ENCODE measurements at places on chromosomes 11 and 22.

DNA sequence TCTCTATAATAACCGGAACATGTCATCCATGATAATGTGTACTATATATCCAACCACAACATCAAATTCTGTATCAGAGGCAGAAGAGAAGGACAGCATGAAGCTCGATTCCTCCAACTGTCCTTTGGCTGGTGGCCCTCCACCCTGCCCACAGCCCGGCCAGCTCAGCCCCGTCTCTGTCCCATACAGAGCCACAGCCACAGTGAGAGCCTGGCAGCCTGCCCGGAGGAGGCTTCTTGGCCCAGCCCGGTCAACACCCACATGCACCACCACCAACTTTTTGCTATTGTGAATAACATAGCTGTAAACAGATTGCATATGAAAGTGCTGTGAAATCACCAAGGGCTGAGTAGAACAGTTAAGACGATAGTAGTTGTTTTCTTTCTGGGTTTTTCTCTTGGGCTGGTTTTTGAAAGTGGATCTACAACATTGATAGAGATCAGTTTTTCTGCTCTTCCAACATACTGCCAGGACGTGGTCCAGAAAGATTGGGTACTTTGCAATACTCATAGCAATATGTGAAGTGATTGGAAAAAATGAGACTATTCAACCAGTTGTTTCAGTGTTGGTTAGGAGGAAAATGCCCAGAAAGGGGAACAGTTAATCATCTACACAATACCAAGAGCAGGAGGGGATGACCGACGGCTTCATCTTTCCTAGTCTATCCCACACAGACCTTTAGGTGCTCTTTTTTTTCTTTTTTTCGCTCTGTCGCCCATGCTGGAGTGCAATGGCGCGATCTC is 6.9 kb upstream of the TUBA8 start:
- H3K4me3 ChIP-seq = no peak overlapping the region
- DNase-seq = no peak
- no peak overlapping the region for H3K27ac ChIP-seq
- H3K4me1 ChIP-seq = no peaks in the 10 kb centered on the region

GRCh38 chr22:19174106-19175025 is 4.2 kb downstream of the SLC25A1 start:
- DNase-seq = no peak
- no peaks in the 10 kb centered on the region for H3K27me3 ChIP-seq
- H3K36me3 ChIP-seq = no peaks in the 10 kb centered on the region
- peak overlapping the region; percentile 37 for H3K27ac ChIP-seq
- peaks cover 86% of the 10 kb centered on the region for H3K4me1 ChIP-seq
- no peak overlapping the region for H3K4me3 ChIP-seq

- H3K4me3 ChIP-seq = no peak overlapping the region
- no peaks in the 10 kb centered on the region for H3K27me3 ChIP-seq
- peaks cover 60% of the 10 kb centered on the region for H3K4me1 ChIP-seq
- no peaks in the 10 kb centered on the region for H3K36me3 ChIP-seq
- no peak for DNase-seq
Observed at GRCh38 chr11:11867720-11868119, 25.9 kb downstream of the USP47 start.

GRCh38 chr22:48299124-48299523 is 1528.5 kb downstream of the BRD1 start:
- H3K27ac ChIP-seq = no peak overlapping the region
- no peaks in the 10 kb centered on the region for H3K4me1 ChIP-seq
- H3K36me3 ChIP-seq = no peaks in the 10 kb centered on the region
- no peak overlapping the region for H3K4me3 ChIP-seq
- peaks cover 18% of the 10 kb centered on the region for H3K27me3 ChIP-seq
